ENCODE measurements at places on chromosomes 1 and 21.

- DNase-seq = peak; percentile 43
These were observed 45.2 kb downstream of the GALNT2 start for GRCh38 chr1:230112131-230112701.

- DNase-seq = no peak
These were observed 39.0 kb upstream of the RWDD3 start for GRCh38 chr1:95195046-95195445.

GRCh38 chr1:173354937-173355280, 122.2 kb upstream of the PRDX6 start:
- DNase-seq = peak; percentile 85

DNA sequence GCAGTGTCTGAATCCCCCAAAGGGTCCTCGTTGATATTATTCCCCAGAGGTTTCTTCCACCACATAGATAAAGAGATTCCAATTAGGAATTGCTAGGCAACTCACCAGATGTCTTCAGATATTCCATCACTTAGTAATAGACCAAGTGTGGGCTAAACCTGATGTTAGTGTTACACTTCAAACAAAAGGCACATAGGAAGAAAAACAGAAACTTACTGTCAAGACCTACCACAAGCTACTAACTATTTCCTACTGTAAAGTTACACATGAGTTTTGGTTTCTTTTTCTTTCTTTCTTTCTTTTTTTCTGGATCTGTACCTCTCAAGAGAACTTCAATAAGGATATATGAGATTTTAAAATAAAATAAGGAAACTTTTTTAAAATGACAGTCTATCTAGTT, 879.1 kb upstream of the NEGR1 start:
- DNase-seq = peak; percentile 0

GRCh38 chr1:101453844-101454243, 217.0 kb downstream of the S1PR1 start:
- no peak for DNase-seq

Measured in fibroblast of lung (primary cell).